ENCODE measurements at places on chromosomes 3 and 15. TPM values are rescaled to one million over a fixed set of nuclear protein-coding genes. Genes with fewer than 3 reads are reported as not detected.

DNA sequence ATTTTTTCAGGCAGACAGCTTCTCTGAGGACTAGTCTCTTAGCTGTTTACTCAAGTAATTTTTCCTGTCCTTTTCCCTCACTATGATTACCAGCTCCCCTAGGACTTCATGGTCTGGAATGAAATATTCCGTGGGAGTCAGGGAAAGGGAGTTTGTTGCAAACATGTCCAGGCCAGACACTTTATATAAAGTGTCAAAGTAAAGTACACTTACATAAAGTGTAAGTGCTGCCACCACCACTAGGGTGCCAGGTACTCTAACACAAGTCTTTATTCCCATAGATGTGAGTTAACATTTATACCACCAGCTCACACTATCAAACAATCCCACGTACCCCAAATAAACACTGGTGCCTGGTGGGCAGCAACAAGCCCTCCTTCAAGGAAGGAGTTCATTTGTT, 179.8 kb downstream of the SNRPN start:
- no peak for DNase-seq

GRCh38 chr3:116391296-116392201, 53.7 kb downstream of the LSAMP start:
- DNase-seq: no peak

DNA sequence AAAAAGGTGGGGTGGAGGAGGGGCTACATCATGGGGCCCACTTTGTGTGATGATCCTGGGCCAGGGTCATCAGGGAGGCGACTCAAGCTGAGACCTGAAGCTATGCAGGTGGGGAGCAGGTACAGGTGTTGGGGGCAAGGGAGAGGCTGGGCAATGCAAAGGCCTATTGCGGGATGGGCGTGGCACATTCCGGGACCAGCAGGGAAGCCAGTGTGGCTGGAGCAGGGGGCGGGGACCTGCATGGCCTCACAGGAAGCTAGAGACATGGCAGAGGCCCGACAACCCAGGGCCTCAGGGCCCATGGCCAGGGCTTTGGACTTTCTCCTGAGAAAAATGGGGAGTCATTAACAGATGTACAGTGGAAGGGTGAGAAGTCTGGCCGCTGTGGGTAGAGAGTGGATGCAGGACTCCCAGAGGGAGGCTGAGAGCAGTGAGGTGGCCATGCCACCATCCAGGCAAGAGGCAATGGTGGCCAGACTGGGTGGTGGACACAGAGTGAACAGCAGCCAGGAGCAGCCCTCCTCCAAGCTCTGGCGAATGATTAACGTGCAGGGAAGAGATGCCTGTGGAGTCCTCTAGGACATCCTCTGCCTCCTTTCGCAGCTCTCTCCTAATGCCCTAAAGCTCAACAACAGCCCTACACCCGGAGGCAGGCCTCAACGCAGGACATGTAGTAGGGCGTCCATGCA, 122.6 kb upstream of the ATP2B2 start:
- DNase-seq: no peak

- DNase-seq: no peak
Observed at GRCh38 chr3:112302881-112303763, 9.1 kb upstream of the SLC9C1 start.

DNA sequence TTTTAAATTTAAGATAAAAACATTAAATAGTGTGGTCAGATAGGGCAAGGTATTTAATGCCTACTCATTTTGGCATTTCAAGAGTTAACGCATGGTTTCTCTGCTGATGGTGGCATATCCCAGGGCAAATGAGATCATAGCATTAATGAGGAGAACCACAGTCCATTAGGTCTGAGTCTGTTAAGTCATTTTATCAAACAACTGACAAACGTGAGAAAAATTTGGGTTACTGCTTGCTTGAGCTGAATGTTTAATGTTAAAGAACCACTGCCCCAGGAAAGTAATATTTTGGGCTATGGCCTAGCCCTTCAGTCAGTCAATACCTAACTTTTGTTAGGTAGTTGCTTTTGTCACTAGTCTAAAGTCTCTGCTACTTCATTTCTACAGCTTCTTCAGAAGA, 37.9 kb upstream of the SLC2A2 start:
- DNase-seq: no peak

DNA sequence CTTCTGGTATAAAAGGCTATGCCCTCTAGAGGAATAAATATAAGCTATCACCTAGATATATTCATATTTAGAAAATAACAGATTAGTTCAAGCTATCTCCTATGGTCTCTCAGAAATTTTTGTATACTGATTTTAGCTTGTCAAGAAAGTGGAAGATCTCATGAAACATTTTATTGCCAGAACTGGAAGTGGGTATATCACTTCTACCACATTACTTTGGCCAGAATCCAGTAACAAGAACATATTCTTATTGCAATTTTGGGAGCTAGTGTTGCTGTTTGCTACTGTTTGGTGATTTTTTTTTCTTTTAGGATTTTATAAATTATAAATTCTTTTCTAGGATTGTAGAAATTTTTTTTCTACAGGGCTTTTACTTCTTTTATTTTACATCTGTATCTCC, 14.2 kb upstream of the DIPK2A start:
- DNase-seq: no peak

- DNase-seq: peak; percentile 58
Observed at GRCh38 chr15:40769274-40770146, at the start of gene C15orf62. Gene C15orf62, plus strand, starts transcription at chr15:40769980. Its CDS starts 516 bp downstream, at chr15:40770496.

- peak; percentile 39 for DNase-seq
Observed at GRCh38 chr15:74320352-74321247, 46.8 kb downstream of the CYP11A1 start.

DNA sequence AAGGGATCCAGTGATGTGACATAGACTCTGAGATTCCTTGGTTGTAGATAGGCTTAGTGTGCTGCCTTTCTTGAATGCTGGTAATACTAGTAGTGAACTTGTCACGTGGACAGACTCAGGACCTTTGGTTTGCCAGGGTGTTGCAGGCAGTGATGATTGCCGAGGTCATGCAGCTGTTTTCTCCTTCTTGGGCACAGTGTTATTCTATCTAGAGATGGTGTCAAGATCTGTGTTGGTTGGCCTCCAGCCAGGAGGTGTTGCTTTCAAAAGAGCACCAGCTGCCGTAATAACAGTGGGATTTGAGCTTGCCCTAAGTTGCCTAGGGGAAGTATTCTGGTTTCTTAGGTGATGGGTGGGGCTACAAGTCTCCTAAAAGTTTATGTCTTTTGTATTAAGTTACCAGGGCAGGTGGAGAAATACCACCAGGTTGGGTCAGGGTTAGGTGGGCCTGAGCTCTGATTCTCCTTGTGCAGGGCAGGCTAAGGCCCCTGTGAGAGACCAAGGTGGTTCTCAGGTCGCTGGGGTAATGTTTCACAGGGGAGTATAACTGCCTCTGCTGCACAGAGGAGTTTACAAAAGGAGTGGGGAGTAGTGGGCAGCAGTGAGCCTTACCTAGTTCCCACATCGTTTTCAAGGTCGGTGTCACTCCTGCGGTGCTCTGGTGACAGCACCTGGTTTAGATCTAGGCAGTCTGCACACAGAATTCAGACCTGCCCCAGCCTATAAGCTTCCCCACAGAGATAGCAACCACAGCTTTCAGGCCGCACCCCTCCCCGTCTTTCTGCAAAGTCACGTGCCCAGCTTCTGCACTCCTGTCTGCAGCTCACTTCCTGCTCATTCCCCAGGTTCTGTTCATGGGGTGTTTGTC, 350.3 kb downstream of the DOCK3 start:
- no peak for DNase-seq

C3orf70 gene
- 28.4 TPM for total RNA-seq

Data from cerebellum (tissue), 4 donors.